ENCODE measurements at places on chromosomes 3 and 15.
A peak's percentile ranks its signal among the peaks of the same experiment; 100 is the strongest.

- DNase-seq: no peak
These were observed 24.5 kb downstream of the LRRC3B start for GRCh38 chr3:26647078-26647477.

- no peak for DNase-seq
These were observed 342.1 kb upstream of the LRRC3B start for GRCh38 chr3:26280517-26280916.

- no peak for DNase-seq
These were observed 409.8 kb downstream of the GRM7 start for GRCh38 chr3:7270731-7271130.

DNA sequence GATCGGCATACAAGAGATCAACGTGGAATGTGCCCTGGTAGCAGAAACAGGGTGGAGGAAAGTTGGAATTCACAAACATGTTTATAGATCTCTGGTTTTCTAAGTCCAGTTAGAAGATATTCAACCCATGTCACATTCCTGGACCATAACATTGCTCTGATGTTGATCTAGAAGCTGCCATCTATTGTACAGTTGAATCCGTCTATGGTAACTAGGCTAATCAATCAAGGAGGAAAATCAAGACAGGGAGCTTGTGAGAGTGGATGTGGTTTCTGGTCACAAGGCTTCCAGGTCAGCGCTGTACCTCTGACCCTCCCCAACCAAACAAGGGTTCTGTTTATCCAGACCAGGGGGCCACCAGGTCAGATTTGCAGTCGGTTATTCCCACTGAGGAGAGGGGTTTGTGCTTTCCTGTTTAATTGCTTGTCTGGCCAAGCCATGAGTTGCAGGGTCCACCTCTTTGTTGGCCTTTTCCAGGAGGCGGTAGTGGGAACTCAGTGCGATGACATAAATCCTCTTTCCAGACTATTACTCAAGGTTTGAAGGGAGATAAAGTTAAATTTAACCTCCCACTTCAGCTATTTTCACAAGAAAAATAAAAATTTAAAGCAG, 130.3 kb downstream of the SLCO3A1 start:
- no peak for DNase-seq

GRCh38 chr3:20097015-20097414, 56.8 kb downstream of the KAT2B start:
- DNase-seq: no peak

GRCh38 chr3:81863756-81864155, 102.3 kb upstream of the GBE1 start:
- no peak for DNase-seq

GRCh38 chr3:113985541-113985940, 37.7 kb downstream of the ZDHHC23 start:
- DNase-seq: no peak

- DNase-seq: no peak
These were observed 501.8 kb downstream of the ZPLD1 start for GRCh38 chr3:102936511-102937045.

GRCh38 chr15:66768987-66769386, 67.0 kb downstream of the SMAD6 start:
- no peak for DNase-seq

DNA sequence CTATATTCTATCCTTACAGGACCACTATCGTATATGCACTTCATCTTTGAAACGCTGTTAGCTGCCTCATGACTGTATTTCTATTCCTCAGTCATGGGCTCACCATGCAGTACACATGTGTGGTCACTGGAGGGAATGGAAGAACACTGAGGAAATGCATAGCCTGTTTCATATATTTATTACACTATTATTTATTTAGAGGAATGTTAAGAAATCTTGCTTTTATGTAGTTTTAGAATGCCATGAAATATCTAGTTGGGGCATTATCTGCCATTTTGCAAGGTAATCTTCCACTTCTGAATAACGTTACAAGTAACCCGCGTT, 155.7 kb downstream of the IGF1R start:
- no peak for DNase-seq

DNA sequence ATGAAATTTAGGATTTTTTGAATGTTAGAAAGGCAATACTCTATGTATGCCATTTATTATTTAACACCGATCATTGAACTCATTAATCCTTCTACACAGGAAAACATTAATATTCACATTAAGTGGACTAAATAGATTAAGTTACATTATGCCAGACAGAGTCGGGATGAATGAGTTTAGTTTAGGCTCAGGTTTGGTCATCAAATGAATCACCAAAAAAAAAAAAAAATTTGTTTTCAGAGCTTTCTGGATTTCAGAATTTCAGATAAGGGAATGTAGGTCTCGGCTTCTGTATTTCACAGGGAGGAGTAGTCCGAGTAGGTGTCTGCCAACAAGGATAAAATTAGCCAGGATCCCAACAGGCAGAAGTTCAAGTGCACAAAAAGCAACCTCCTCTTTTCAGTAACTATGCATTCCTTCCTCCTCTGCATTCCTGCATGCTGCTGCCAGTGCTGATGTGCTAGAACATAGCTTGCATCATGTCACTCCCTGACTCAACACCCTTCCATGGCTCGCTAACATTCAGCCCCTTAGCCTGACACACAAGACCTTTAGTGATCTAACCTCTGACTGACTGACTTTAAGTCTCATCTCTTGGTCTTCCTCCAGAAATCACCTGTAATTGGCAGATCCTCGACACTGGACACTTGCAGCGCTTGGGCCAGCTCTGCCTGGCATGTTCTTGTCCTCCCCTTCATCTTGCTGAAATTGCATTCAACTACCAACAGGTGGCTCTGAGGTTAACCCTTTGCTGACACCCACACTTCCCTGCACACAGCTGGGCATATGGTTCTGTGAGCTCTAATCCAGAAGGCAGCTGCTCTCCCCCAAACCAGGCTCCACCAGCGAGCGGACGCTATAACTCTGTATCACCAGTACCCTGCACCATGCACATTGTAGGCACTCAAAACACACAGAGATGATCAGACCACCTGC, 145.4 kb upstream of the PROK2 start:
- no peak for DNase-seq

GRCh38 chr15:48858401-48858800, 19.5 kb upstream of the EID1 start:
- DNase-seq: no peak

- no peak for DNase-seq
These were observed 13.4 kb upstream of the ITGA11 start for GRCh38 chr15:68445351-68445750.

DNA sequence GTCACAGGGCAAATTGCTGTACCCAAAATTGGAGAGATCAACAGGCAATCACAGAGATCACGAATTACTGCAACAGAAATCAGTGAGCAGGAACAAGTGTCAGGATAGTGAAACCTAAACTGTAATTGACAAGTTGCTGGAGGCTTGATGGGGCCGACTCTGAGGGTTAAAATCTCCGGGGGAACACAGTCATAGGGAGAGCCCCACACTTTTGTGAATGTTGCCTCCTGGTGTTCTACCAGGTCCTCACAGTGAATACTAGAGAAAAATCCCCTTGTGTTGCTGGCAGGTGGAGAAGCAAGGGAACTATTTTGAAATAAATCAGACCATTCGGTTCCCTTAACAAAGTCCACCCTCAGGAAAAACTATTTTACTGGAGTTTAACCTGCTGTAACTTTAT, 697.5 kb upstream of the CBLB start:
- peak; percentile 1 for DNase-seq

DNA sequence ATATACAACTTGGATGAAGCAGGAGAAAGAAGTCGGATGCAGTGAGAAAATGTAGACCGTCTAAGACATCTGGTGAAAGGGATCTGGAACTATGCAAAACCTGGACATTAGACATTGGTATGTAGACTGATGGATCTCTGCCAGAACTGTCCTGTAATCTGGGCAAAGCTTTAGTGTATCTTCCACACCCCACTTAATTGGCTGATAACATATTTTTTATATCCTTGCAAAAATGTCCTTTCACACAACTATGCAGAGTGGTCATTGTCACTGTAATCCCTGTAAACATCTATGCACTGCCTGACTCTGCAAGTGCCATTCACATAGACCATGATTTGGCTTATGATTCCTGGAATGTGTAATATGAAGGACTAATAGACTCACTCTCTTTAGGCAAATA, 163.1 kb downstream of the TUSC7 start:
- no peak for DNase-seq
